ENCODE measurements at places on chromosomes 5 and 9.

DNA sequence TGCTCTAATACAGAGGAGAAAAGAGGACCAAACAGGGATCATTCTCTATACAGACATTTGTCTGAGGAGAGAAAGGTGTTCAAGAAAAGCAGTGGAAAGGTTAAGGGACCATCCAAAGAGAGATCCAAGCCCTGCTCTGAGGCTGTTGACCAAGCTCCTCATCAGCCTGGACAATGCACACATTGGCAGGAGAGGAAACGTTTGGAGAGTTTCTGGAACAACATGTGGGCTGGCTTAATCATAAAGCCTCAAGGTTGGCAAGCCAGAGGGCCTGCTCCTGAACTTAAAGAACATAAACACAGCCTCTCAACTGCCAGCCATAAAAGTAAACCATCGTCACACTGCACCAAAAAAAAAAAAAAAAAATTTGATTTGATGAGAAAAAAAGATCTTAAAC is 184.4 kb upstream of the SLC12A2 start:
- no peak for DNase-seq

DNA sequence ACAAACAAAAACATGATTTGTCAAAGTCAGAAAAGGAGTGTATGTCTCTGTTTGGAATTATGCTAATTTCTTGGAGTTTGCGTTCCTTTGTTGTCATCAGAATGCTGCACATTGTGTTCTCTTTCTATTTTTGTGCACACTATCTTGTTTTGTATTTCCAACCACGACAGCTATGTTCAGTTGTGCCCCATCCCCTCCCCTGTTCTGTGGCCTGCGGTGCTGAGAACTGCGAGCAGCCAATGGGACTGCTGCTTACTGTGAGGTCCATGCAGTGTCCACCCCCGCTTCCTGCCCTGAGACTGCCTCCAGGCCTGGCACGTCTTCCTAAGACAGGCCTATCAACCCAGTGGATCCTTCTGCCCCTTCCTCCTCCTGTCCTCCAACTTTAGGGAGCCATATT is 76.8 kb downstream of the PALM2AKAP2 start:
- no peak for DNase-seq

GRCh38 chr5:60738933-60739332 is 39.0 kb upstream of the DEPDC1B start:
- DNase-seq: no peak

DNA sequence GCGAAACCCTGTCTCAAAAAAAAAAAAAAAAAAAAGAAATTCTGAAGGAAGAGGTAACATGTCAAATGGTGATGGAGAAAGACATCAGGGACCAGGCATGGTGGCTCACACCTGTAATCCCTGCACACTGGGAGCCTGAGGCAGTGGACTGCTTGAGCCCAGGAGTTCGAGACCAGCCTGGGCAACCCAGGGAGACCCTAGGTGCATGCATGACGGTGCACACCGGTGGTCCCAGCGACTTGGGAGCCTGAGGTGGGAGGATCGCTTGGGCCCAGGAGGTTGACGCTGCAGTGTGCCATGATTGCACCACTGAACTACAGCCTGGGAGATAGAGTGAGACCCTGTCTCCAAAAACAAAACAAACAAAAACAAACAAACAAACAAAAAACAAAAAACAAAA is 1.8 kb downstream of the ISCA1 start:
- no peak for DNase-seq

DNA sequence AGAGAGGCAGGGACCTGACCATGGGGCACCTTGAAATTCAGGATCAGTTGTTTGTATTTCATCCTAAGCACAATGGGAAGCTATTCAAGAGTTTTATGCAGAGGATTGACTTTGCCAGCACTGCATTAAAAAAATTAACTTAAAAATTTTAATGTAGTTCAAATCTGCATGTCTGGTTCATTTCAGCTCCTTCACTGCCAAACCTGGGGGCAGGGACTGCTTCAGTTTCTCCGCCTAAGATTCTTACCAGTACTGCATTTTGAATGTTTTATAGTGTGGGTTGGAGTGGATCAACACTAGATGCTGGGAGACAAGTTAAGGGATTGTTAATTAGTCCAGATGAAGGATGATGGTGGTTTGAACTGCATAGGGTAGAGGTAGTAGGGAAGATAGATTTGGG is 15.7 kb upstream of the MSMP start:
- DNase-seq: no peak

- no peak for DNase-seq
These were observed 24.2 kb downstream of the HMCN2 start for GRCh38 chr9:130289711-130290241.

- no peak for DNase-seq
These were observed 10.0 kb upstream of the LECT2 start for GRCh38 chr5:135964670-135965320.

GRCh38 chr9:127004946-127005769 is 90.6 kb downstream of the RALGPS1 start:
- peak; percentile 69 for DNase-seq

DNA sequence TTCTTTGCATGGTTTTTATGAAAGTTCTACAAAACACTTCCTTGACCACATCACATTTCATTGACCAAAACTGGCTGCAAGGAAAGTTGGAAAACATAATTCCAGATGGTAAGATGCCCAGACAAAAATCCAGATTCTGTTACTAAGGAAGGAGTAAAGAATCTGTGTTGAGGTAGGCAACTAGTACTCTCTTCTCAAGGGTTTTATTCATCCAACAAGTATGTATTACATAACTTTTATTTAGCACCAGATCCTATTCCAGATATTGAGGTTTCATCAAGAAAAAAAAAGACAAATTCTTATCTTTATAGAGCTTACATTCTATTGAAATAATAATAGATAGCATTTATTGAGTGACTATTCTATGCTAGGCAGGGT is 43.2 kb upstream of the UGCG start:
- no peak for DNase-seq

DNA sequence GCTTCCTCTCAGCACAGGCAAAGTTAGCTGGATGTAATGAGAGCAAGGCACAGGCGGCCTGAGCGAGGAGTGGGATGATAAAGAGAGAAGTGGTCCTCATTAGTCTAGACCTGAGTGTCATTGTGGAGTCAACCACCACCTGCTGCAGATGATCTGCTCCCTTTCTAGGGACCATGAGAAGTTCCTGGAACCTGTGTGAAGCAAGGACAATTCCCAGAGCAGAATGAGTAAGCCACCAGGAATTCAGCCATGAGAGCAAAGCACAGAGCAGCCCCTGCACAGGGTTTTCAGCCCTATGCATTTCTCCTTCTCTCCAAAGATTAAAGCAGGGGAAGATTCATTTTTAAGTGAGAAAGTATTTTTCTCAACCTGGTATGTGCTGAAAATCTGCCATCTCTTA is 146.8 kb upstream of the SPEF2 start:
- DNase-seq: peak; percentile 32

DNA sequence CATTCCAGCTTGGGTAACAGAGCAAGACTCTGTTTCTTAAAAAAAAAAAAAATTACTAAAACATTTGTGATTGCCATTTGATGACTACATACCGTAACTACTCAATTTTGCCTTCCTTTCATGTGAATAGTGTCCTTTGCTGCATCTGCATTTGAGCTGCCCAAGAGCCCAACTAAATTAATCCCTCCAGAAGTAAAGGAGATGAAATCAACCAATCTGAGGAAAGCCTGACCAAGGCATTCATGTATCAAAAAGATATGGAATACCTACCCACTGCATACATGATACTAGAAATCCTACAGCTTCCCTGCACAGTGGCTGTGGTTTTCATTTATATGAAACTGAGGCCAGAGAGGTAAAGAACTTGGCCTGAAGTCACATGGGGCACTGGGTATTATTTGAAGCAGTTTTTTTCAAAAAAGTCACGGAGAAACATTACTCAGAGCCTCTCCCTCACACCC is 177.5 kb downstream of the AOPEP start:
- DNase-seq: no peak

GRCh38 chr5:1065143-1065750 is 46.6 kb downstream of the SLC12A7 start:
- no peak for DNase-seq

- no peak for DNase-seq
These were observed 1771.7 kb upstream of the CDH9 start for GRCh38 chr5:28809811-28810750.

DNA sequence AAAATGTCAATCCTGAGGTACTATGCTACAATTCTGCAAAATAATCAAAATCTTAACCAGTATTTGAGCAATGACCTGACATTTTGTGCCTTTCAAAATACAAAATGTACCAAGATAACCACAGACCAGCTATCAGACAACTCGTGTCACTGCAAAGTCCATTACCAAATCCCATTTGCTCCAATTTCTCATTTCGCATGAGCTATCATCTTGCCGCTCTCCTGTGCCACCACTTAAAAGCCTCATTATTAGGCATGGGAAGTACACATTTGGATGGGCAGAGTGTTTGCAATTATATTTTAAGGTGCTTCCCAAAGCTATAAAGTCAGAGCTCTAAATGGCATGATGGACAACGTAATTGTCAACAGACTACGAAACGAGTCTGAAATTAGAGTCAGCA is 205.2 kb downstream of the AGTPBP1 start:
- no peak for DNase-seq

DNA sequence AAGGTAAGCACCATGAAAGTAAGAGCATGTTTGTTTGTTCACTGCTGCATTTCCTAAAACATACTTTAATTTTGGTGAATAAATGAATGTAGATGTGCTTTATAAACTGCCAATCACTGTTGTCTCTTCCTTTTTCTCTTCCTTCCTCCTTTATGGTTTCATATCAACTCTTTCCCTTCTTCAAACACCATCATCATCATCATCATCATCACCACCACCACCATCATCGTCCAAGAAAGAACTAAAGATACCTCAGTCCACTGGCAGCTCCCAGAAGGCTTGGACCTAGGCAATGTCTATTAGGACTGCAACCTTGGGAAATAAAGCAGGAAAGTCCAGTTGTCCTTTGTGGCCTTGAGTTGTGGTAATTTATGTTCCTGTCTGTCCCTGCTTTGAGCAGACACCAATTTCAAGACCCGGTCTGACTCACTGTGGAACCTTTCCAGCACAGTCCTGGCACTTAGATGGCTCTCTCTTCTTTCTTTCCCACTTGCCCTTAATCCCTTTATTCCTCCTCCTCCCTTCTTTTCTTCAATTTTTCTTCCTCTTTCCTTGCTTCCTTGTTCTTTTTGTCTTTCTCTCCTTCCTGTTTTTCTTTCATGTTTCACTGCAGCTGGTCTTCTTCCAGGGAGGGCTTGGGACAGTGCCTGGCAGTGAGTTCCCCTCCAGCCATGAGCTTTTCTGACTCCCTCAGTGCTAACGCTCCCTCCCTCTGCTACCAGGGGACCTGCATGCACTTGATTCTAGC is 99.3 kb downstream of the ANGPTL2 start:
- no peak for DNase-seq

GRCh38 chr5:92836855-92837755 is 743.9 kb downstream of the NR2F1-AS1 start:
- no peak for DNase-seq

DNA sequence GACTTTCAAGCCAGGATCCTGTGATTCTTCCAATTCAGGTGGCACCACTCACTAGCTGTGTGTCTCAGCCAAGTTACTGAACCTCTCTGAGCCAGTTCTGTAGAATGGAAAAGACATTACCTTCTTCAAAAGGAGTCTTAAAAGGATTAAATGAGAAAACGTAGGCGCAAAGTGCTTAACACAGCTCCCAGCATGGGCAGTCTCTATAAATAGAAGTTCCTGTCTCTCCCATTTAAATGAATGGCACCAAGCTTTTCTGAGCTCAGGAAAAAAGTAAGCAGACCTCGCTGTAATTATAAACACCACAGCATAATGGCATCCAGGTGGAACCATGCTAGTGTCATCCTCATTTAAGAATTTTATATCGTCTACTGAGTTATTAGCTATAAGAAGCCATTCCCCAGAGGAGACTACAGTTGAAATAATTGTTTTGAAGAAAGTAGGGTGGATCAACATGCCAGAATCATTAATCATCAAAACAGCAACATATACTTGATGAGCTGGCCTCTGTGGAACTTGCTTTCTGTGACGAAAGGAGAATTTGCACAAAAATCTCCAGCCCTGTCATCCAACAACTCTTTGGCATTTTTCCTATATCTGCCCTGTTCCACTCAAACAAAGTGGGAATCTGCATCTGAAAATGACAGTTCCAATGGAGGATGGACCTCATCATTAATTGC is 188.9 kb downstream of the SPOCK1 start:
- peak; percentile 93 for DNase-seq

GRCh38 chr9:109771087-109771486 is 8.9 kb upstream of the PALM2AKAP2 start:
- DNase-seq: peak; percentile 56

DNA sequence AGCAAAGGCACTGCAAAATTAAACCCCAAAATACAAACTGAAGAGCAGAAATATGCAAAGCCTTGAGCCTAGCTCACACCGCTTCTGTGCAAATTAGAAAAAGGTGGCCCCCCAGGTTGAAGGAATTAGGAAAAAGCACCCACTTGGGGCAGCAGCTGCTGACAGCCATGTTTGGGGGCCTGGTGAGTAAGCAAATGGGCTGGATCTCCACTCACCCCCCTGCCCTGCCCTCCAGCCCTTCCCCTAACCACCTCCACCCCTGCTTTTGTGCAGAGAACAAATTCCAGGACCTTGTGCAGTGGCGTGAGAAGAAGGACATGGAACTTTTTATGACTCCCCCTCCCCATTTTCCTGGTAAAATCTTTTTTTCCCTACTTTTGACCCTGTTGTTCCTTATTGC is 92.0 kb upstream of the DNAH5 start:
- peak; percentile 27 for DNase-seq

- DNase-seq: no peak
These were observed 302.6 kb upstream of the ADAMTS16 start for GRCh38 chr5:4837489-4838058.

- DNase-seq: no peak
These were observed 13.6 kb upstream of the SPARC start for GRCh38 chr5:151700296-151700695.

GRCh38 chr9:33988219-33988890 is 60.3 kb downstream of the UBAP2 start:
- peak; percentile 73 for DNase-seq

GRCh38 chr9:18791074-18791473 is 241.9 kb downstream of the SAXO1 start:
- DNase-seq: peak; percentile 16

- DNase-seq: no peak
These were observed 13.6 kb upstream of the LAMC3 start for GRCh38 chr9:130995086-130996011.

GRCh38 chr5:143593723-143594122 is 190.2 kb upstream of the NR3C1 start:
- no peak for DNase-seq

- no peak for DNase-seq
These were observed 13.8 kb upstream of the ISOC1 start for GRCh38 chr5:129080766-129081165.

- no peak for DNase-seq
These were observed 606.4 kb upstream of the RORB start for GRCh38 chr9:73890685-73891277.

DNA sequence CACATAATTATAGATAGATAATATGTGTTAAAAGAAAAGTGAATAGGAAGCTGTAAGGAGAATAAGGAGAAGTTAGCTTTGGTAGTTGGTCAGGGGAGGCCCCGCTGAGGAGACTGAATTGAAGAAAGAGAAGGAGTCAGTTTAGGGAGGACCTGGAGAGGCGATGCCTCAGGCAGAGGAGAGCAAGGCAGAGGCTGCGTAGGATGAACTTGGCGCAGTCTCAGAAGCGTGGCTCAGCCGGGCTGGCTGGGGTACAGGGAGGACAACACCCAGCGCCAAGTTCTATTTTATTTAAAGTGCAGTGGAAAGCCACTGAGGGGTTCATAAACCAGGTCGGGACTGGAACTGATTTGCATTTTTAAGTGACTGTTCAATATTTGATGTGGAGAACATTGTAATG is 68.5 kb downstream of the PTCD2 start:
- no peak for DNase-seq

GRCh38 chr5:129001841-129002526 is 36.7 kb downstream of the SLC27A6 start:
- DNase-seq: no peak
